SW 1271 (cell line): ENCODE measurements at places on chromosomes 12 and 14.
A peak's percentile ranks its signal among the peaks of the same experiment; 100 is the strongest.

DNA sequence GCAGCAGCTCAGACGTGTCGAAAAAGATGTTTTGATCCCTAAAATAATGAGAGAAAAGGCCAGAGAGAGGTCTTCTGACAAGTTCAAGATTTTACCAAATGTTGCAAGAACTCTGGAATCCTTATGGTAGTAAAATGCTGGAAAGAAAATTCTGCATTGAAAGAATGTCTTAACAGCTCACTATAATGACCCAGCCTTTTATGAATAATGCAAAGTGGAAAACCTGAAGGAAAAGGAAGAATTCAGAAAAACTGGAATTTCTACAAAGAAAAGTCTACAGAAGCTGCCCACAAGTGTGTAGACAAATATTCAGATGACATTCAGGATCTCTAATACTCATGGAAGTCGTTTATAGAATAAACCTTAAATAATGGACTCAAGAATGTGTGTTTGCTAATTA, 1.8 kb upstream of the CCDC88C start:
- DNase-seq, result no peak

DNA sequence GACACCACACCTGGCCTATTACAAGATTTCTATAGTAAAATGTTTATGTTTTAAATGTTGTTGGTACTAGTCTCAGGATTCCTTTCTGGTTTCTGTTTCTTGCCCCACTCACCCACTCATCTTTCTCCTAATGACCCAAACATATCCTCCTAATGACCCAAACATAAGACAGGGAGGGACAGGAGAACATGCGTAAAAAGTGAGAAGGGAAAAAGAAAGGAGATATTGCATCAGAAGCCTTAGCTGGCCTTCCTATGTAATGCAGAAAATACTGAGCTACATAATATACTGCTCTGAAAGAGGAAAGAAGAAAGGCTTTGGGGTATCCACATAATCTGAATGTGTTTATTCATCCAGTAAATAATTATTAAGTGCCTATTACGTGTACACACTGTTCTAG, 104.6 kb upstream of the GPHB5 start:
- no peak for DNase-seq

DNA sequence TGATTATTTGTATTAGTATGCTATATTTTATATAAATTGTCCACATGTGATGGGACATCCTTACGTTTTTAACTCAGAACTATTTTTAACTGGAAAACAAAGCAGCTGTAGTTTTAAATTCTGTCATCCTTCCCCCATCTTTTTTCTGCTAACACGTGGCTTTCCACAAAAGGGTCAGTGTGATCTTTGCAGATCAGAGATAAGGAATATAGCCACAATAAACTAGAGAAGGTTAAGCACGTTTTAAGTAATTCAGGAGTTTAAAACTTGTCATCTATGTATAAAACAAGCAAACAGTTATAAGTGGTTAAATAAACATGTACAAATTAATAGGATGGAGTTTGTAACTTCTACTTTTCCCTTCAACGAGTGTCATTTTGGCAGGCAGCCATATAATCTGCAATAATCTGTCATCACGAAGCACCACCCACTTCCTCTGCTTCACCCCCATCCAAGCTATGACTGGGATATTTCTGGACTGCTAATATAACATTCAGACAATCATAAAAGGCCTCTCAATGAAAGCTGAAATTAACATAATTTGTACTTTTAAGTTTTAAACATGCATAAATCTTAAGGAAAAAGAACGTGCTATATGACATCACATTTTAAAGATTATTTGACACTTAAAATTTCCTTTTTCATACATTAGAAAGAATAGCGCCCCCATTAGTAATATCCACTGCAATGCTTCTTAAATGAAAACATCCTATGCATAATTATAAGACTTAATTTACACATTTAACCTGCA, 15.3 kb downstream of the TAOK3 start:
- DNase-seq, result peak; percentile 84

DNA sequence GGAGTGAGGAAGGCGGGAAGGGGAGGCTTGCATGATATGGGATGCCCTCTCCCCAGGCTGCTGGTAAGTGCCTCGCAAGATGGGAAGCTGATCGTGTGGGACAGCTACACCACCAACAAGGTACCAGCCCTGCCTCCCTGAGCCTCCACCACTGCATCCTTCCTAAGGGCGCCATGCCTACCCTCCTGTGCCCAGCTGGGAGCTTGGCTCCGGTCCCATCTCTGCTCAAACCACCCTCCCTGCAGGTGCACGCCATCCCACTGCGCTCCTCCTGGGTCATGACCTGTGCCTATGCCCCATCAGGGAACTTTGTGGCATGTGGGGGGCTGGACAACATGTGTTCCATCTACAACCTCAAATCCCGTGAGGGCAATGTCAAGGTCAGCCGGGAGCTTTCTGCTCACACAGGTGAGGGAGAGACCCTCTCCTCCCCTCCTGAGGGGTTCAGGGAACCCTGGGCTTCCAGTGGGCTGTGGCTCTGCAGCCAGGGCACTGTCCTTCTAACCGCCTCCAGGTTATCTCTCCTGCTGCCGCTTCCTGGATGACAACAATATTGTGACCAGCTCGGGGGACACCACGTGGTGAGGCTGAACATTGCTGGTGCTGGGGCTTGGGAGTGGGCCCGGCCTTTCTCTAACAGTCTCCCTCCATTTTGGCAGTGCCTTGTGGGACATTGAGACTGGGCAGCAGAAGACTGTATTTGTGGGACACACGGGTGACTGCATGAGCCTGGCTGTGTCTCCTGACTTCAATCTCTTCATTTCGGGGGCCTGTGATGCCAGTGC, 2.6 kb downstream of the GNB3 start:
- DNase-seq, result peak; percentile 22

- DNase-seq, result no peak
These were observed 129.3 kb downstream of the ZFP36L1 start for GRCh38 chr14:68663385-68664076.
